Effector memory CD4-positive, alpha-beta T cell (primary cell): ENCODE measurements at places on chromosomes 1 and 21.

DNA sequence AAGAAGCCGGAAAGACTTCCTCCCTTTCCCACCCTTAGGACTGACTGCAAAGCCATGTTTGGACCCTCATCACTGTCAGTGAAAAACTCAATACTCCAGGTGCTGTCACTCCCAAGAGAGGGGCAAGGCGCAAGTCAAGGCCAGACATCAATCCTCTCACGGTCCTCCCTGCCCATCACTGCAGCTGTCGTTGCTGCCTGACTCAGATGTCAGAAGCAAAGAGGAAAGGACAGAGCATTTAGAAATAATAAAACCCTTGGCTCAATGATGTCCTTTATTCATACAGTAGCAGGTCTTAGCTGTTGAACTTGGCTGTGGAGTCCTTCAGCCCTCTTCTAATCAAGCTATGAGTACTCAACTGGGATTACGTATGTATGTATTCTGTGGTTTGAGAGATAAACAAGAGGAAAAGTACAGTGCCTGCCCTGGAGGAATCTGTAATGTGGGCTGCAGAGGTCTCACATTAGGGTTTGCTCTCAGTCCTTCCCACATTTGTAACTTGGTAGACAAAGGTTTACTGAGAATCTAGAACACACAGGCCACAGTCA, 13.5 kb downstream of the SUSD4 start:
- DNase-seq: no peak

- no peak for DNase-seq
Measured at GRCh38 chr1:244057474-244058385, 6.6 kb downstream of the ZBTB18 start.

DNA sequence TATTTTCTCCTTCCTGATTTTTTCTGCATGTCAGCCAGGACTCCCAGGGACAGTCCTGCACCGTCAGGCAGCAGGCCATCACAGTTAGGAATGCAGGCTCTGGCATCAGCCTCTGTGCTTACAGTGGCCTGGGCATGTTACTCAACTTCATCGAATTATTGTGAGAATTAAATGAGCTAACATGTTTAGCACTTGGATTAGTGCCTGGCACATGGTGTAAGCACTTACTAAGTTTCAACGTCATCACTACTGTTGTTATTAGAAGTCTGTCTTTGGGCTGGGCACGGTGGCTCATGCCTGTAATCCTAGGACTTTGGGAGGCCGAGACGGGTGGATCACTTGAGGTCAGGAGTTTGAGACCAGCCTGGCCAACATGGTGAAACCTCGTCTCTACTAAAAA, 45.1 kb downstream of the SCCPDH start:
- no peak for DNase-seq

GRCh38 chr1:55988963-55989452, 590.4 kb downstream of the PLPP3 start:
- no peak for DNase-seq

GRCh38 chr1:197284966-197285365, 16.9 kb downstream of the CRB1 start:
- DNase-seq: no peak

DNA sequence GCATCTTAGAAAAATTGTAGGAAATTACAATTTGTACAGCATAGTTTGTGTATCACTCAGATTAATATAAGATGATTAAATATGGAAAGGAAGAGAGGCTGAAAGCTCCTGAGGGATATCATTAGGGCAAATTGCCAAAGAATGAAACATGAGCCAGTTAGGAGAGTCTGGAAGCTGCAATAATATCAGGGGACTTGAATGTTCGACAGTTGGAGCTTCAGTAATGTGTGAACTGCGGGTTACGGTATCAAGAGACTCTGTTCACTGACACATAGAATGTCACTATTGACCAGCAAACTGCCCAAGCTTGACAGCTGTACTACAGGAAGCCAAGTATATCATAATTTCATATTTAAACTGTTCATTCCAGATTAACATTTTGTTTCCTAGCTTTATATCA, 157.2 kb downstream of the DENND1B start:
- DNase-seq: no peak

DNA sequence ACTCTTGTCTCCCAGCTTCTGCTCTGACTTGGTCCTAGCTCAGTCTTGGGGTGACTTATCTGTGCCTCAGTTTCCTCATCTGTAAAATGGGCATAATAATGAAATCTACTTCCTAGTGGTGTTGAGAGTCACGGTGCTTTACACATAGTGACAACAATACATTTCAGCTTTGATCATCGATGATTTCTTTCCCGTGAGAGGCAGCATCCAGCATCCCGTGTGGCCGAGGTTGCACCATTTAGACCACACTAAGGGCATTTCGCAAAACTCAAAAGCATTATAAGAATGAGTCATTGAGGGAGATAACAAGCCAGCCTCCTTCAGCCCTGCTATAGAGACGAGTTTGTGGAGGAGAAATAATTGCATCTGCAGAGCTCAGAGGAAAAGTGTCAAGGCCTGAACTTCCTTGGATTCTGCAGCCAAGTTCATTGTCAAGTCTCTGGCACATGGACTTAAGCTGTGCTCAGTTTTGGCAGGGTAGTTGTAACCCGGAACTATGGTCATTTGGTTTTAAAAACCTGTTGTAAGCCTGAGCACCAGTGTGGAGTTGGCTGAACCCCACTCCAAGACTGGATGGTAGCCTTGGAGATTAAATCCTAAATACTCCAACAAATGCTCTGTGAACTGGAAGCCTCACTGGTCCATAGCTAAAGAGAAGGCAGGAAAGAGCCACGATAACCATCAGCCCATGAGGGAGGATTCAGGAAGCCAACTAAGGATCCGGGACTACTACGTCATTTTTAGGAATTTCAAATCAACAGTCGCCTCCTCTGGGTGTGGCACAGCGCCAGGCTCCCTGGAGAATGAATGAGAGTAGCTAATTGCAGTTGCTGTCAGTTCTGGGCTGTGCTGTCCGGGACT, 64.2 kb downstream of the TCP10L start:
- DNase-seq: no peak

DNA sequence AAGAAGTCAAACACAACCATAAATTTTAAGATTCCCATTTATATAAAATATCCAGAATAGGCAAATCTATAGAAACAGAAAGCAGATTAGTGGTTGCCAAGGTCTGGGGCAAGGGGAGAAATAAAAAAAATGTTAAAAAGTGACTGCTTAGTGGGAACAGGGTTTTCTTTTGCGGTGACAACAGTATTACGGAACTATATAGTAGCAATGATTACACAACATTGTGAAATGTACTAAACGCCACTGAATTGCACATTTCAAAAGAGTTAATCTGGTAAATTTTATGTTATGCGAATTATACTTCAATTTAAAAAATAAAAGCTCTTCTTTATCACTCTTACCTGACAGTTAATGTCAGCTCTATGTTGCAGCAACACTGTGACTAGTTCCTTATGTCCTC, 105.2 kb downstream of the ACBD6 start:
- DNase-seq: no peak
